ENCODE measurements at places on chromosomes 3 and 15.

DNA sequence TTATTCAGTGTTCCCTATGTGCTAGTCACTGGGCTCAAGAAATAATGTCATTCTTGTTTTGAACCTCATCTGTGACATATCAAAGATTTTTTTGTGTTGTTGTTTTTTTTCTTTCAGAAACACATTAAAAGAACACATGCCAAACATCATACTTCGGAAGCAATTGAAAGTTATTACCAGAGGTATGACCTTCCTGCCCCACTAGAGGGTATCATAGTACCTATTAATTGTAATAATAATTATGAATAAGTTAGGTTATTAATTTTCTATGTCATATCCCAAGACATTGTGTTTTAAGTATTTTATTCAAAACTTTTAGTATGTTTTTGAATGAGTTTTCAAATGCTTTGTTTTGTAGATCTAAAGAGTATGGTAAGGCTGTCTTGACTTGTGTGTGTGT is 65.7 kb downstream of the CDIN1 start:
- DNase-seq: no peak

GRCh38 chr15:30068326-30068725 is 14.4 kb upstream of the GOLGA8J start:
- no peak for DNase-seq

GRCh38 chr3:65019443-65020055 is 331.7 kb upstream of the ADAMTS9 start:
- no peak for DNase-seq

DNA sequence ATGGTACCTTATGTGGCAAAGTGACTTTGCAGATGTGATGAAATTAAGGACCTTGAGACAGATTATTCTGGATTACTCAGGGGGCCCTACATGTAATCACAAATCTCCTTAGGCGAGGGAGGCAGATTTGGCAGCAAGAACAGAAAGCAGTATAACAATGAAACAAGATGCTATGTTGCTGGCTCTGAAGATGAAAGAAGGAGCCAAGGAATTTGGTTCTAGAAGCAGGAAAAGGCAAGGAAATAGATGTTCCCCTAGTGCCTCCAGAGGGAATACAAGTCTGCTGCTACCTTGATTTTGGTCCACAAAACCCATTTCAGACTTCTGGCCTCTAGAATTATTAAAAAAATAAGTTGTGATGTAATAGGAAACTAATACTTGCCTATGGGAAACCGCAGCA is 64.5 kb downstream of the PIK3R4 start:
- DNase-seq: no peak

GRCh38 chr15:39409876-39410530 is 170.9 kb upstream of the THBS1 start:
- no peak for DNase-seq

GRCh38 chr3:171257251-171258203 is 202.7 kb downstream of the TNIK start:
- DNase-seq: no peak

DNA sequence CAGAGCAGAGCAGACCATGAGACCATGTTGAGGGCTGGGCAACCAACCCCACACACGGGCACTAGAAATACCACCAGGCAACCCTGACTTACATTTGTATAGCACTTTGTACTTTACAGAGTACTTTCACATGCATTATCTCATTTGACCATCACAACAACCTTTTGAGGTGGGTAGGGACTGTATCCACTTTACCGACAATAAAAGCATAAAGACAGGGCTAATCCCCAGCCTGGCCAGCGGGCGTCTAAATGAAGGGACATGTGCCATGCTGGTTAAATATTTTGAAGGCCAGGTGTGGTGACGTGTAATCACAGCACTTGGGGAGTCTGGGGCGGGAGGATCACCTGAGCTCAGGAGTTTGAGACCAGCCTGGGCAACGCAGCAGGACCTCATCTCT is 23.6 kb downstream of the RASGRP1 start:
- no peak for DNase-seq

DNA sequence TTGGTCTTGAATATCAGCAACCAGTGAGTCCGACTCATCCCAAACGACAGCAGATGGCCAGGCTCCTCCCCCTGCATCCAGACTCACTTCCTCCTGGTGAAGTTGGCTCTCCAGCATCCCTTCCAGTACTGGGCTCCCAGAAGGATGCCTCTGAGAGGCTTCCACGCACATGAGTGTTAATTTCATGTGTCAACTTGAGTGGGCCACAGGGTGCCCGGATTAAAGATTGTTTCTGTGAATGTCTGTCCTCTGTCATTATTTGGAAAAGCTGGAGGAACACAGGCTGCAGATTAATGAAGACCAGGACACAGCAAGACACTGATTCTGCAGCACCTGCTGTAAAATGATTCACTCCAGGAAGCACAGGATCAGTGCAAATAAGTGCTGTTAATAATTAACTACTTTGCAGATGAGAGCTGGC is 99.8 kb downstream of the ATP10A start:
- no peak for DNase-seq

GRCh38 chr15:39488961-39489360 is 91.9 kb upstream of the THBS1 start:
- no peak for DNase-seq

GRCh38 chr3:8529181-8529637 is 27.6 kb downstream of the LMCD1 start:
- DNase-seq: no peak

- DNase-seq: no peak
Observed at GRCh38 chr3:152688313-152688712, 146.6 kb upstream of the P2RY1 start.

DNA sequence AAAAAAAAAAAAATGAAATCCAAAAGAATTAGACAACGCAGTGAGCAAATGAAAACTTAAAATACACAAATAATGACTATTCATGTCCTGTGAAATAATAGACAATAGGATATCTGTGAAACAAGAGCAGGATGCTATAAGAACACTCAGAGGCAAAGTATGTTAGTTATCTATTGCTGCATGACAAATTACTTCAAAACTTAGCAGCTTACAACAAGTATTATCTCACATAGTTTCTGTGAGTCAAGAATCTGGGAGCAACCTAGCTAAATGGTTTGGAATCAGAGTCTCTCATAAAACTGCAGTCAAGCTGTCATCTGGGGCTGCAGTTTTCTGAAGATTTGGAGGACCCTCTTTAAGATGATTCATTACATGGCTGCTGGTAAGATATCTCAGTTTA is 36.5 kb upstream of the ZMAT3 start:
- DNase-seq: no peak

- DNase-seq: no peak
Observed at GRCh38 chr3:129758785-129759320, 134.7 kb downstream of the TMCC1 start.

DNA sequence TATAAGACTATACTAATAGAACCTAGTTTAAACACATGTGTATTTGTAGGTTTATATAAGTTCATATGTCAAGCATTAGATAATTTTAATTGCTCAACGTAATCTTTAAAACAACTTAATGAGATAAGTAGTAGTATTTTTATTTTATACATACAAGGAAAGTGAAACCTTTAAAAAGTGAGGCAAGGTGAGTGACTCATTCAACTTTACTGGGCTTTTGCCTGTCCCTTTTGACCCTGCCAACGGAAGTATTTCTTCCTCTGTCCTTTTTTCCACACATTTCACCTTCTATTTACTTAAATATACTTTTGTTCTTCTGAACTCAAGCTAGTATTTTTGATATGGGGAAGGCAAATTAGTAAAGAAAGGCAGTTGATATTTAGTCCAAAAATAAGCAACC is 78.5 kb downstream of the KBTBD8 start:
- DNase-seq: no peak

- no peak for DNase-seq
Observed at GRCh38 chr3:45008117-45008516, 18.0 kb upstream of the CLEC3B start.

- DNase-seq: no peak
Observed at GRCh38 chr15:90338532-90338931, 13.6 kb upstream of the ZNF774 start.

DNA sequence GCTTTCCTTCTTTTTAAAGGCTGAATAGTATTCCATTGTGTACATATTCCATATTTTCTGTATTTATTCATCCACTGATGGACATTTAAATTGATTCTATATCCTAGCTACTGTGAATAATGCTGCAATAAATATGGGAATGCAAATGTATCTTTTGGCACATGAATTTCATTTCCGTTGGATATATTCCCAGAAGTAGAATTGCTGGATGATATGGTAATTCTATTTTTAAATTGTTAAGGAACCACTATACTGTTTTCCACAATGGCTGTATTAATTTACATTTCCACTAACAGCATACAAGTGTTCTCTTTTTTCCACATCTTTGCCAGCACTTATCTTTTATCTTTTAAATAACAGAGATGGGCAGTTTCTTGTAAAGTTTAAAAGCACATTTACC is 302.7 kb downstream of the CTNNB1 start:
- DNase-seq: no peak

DNA sequence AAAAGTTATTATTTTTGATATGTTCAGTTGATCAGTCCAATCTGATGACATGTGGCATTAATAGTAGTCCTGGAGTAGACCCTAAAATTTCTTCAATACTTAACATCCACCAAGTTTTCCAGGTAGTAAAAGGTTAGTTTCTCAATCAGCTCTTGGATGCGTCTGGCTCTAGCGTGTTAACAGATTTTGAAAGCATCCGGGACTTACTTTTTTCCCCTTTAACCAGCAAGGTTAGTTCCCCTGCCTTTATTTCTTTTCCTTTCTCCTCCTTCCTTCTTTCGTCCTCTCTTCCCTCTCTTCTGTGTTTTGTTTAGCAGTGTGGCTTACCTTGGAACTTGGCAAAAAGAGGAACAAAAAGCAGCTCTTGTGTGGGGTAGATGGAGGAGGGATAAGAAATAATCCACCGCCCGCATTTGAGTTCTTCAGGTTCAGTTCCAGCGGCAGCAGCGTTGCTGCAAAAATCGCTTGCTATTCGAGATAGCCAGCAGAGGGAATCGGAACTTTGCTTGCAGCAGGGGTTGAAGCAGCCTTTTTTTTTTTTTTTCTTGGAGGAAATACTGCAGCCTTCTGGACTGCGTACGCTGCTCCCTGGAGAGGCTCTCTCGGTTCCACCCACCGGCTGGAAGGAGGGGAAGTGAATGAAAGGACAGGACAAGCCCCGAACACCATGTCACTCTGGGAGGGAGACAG is at the start of gene RBMS3:
RBMS3 (plus strand) TSS at position 668 of the 690 bp plus-strand sequence.
- no peak for DNase-seq

GRCh38 chr3:852033-852432 is 240.8 kb upstream of the CNTN6 start:
- DNase-seq: no peak

GRCh38 chr3:100546020-100546744 is 53.8 kb downstream of the TMEM45A start:
- no peak for DNase-seq

- no peak for DNase-seq
Observed at GRCh38 chr15:66864086-66864830, 162.2 kb downstream of the SMAD6 start.

DNA sequence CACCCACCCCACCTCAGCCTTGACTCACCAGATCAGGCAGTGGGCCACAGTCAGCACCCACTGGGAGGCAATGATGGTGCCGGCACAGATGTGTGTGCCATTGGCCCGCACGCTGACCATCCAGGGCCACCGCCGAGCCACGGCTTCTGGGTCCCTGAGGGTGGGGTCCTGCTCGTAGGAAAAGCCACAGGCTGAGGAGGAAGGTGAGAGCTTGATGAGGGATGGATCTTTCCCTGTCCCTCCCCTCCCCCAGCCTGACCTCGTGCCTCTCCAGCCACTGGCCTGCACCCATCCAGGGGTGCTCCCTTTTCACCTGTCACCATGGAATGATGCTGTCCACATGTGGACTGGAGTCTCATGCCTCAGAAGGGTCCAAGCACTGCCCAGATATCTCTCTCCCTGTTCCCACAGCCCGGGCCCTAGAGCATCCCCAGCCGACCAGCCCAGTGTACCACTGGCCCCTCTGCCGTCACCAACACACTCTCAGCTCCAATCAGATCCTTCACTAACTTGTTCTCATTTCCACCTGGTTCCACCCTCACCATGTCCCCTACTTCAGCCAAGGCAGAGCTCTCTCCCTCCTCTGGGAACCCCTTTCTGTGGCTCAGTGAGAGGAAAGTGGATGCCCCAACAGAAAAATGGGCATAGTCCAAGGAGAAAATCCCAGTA is 2.0 kb downstream of the PRSS50 start:
- DNase-seq: no peak

- no peak for DNase-seq
Observed at GRCh38 chr15:48510976-48511375, 134.5 kb downstream of the FBN1 start.

DNA sequence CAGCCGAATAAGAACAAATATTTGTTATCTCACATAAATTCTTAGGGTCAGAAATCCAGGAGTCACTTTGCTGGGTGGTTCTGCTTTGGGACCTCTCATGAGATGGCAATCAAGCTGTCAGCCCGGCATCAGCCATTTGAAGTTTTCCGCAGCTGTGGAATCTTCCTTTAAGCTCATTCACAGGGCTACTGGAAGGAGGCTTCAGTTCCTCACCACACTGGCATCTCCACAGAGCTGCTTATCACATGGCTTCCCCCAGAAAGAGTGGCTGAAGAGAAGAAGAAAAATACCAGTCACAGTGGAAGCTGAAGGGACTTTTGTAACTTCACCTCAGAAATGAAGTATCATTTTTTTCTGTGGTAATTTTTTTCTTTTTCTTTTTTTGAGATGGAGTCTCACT is 267.7 kb downstream of the CHL1 start:
- DNase-seq: no peak

DNA sequence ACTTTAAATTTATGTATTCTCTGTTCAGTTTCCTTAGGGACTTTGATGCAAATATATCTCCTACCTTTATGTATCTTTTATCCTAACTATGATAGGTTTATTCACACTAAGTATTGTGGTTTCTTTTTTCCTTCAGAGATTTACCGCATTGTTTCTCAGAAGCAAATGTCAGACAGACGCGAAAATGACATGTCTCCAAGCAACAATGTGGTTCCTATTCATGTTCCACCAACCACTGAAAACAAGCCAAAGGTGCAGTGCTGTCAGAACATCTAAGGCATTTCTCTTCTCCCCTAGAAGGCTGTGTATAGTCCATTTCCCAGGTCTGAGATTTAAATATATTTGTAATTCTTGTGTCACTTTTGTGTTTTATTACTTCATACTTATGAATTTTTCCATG is 18.3 kb downstream of the RAB11A start:
- peak; percentile 33 for DNase-seq

- no peak for DNase-seq
Observed at GRCh38 chr3:149333176-149333859, at the start of gene TM4SF18. TSS of gene TM4SF18 (minus strand) at chr3:149333636. CDS start at chr3:149333382, 254 bp downstream.

DNA sequence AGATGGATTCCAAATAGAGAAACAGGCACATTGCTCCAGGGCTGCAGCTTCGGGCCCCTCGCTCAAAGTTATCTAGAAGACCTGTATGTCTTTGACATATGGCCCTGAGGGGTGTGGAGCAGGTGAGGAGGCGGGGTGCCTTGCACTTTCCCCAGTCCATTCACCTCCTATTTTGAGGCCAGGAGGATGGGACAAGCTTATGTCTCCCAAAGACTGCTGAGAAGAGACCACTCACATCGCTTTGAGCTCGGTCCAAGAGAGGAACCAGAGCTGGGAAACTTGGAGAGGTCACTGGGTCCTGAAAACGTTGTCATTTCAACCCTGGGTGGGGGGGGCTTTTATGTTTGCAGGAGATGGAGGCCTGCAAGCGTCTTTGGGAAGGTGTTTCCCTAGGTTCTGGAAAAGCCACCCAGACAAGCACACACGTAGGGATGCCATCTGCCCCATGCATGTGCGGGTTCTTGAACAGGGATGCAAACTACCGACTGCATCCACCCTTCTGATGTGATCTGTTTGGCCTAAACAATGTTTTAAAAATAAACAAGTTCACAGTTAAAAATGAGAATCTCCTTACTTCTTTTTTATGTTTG is 33.7 kb upstream of the SYNM start:
- no peak for DNase-seq

Measured in activated naive CD4-positive, alpha-beta T cell treated with Interleukin-2 at 50 U/mL for 16 hours (primary cell).